CD4-positive, alpha-beta T cell treated with Interleukin-12 subunit alpha and Interleukin-12 subunit beta, for 1 hour (primary cell): ENCODE measurements at places on chromosomes 5 and 9.

DNA sequence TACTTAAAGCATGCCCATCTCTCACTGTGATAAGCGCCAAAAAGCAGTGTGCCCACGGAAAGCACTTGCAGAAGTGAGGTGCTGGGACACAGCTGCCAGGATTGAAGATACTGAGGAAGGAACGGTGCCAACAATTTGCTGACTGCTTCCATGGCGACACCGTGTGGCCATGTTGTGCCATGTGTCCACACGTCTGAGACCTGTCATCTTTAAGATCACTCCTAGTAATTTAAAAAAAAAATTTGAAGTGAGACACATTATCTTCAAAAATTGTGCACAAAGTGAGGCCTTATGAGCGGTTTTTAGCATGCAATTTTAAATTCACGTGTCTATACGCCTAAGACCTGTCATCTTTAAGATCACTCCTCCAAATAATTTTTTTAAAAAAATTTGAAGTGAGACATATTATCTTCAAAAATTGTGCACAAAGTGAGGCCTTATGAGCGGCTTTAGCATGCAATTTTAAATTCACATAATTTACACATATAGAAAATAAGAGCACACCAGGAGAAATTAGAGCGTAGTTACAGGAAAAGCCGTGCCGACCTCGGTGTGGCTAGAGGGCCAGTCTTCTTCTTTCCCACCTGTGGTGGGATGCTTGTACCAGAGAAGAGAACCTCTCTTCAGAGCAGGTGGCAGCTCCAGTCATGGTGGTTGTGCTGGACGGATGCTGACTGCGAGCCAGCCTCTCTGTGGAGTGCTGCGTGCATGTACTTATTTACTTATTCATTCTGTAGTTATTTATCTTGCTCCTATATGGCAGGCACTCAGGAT is 21.4 kb upstream of the FLT4 start:
- peak; percentile 48 for DNase-seq

DNA sequence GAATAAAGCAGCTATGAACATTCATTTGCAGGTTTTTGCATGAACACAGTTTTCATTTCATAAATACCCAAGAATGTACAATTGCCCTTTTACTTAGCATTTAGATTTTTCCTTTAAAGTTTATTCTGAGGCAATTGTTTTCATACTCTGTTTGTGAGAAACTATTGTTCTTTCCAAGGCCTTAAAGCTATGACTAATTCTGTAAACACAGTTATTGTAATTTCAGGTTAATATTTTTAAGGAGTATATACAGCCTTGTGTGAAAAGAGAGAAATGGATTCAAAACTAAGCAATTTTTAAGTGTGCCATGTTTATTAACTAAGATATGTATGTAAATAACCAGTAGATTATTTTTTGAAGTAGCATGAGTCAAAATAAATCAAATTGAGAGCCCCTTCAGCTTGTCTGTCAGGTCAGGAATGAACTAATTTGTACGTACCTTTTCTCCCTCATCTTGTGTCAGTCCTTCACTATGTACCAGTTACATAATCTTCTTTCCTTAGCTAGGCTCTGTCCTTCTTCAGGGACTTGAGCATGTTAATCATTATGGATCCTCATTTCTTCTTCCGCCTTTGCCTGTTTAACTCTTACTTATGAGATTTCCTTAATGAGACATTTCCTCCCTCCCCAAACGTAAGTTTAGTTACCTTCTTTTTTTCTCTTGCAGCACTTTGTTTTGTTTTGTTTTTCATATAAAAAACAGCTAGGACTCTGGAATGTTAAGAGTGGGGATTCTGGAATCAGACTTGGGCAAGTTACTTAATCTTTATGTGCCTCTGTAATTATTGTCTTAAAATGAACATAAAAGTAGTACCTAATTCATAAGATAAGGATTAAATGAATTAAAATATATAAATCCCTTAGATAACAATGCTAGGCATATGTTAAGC is 63.6 kb downstream of the NIPBL start:
- DNase-seq = no peak

DNA sequence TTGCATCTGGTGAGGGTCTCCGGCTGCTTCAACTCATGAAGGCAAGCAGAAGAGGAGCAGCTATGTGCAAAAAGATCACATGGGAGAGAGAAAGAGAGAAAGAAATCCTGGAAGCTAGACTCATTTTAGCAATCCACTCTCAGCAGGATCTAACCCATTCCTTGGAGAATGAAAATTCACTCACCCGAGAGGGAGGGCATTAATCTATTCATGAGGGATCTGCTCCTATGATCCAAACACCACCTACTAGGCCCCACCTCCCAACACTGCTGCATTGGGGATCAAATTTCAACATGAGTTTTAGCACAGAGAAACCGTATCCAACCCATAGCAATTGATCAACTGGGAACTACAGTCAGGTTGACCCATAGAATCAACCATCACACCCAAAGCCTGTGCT is 98.1 kb upstream of the SV2C start:
- no peak for DNase-seq

- DNase-seq = no peak
These were observed 84.6 kb downstream of the DAB2IP start for GRCh38 chr9:121735793-121736770.

DNA sequence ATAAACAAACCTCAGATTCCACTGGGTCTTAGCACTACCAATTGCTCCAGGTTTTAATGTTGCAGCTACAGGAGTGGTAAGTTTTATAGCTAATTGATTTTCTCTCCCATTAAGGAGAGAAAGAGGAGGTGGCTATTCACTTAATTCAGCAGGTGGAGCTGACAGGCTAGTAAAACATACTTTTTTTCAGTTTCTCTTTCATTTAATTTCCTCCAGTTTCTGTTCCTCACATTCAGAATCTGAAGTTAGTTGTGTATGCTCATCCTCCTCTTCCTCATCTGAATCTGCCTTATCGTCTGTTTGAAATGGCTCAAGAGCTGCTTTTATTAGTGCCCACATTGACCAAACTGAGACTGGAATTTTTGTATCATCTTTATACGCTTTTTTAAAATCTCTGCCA is 98.0 kb downstream of the PLPPR1 start:
- DNase-seq = no peak

DNA sequence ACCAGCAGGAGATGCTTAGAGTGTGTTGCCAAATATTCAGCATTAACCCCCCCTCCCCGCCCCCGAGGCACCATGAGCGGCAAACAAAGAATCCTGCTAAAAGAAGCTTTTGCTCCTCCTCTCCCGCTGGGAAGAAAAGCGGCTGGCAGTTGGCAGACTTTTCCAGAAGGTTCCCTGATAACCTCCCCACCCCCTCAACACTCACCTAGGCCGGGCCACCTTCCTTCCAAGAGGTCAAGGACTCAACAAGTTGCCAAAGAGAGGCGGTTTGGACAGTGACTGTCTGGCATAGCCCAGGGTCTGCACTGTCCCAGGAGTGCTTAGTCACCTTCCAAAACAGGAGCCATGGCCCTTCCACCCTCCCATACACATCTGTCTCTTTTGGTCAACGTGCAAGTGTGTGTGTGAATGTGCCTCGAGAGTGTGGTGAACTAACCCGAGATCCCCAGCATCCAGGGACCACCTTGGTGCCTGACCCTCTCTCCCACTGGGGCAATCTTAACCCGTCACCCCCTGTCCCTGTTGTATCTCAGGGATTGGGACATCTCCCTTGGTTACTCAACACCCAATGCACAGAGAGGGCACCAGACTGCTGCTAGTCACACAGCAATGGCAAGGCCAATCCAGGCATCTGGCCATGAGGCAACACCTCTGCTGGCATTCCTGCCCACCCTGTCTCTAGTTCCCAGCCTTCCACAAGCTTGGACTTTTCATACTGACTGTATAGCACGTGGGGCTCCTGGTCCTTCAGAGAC is 18.9 kb downstream of the CAMK2A start:
- DNase-seq = no peak

- no peak for DNase-seq
These were observed 217.6 kb downstream of the CAAP1 start for GRCh38 chr9:26675035-26675434.

GRCh38 chr5:127885176-127885575 is 182.0 kb downstream of the CCDC192 start:
- no peak for DNase-seq

- DNase-seq = no peak
These were observed 1188.9 kb upstream of the C9orf72 start for GRCh38 chr9:28762167-28762566.

- DNase-seq = no peak
These were observed 138.1 kb downstream of the YIPF5 start for GRCh38 chr5:144032375-144032774.

GRCh38 chr5:2491846-2492245 is 259.6 kb downstream of the IRX2 start:
- no peak for DNase-seq

DNA sequence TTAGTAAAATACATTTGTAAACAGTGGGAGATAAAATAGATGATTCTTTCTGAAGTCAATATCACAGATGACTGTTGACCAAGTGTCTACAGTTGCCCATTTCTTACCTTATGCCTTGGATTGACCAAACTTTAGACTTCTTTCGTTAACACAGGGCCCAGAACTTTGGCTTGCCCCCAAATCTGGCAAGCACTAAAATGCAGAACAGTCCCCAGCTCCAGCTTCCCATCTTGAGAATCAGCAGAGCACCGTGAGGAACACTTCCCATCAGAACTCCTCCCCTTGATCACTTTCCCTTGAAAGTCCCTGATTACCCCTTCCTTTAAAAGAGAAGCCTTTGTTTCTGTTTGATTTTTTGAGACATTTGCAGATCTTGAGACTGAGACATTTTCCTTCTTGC is 1039.9 kb downstream of the TLE1 start:
- DNase-seq = no peak

DNA sequence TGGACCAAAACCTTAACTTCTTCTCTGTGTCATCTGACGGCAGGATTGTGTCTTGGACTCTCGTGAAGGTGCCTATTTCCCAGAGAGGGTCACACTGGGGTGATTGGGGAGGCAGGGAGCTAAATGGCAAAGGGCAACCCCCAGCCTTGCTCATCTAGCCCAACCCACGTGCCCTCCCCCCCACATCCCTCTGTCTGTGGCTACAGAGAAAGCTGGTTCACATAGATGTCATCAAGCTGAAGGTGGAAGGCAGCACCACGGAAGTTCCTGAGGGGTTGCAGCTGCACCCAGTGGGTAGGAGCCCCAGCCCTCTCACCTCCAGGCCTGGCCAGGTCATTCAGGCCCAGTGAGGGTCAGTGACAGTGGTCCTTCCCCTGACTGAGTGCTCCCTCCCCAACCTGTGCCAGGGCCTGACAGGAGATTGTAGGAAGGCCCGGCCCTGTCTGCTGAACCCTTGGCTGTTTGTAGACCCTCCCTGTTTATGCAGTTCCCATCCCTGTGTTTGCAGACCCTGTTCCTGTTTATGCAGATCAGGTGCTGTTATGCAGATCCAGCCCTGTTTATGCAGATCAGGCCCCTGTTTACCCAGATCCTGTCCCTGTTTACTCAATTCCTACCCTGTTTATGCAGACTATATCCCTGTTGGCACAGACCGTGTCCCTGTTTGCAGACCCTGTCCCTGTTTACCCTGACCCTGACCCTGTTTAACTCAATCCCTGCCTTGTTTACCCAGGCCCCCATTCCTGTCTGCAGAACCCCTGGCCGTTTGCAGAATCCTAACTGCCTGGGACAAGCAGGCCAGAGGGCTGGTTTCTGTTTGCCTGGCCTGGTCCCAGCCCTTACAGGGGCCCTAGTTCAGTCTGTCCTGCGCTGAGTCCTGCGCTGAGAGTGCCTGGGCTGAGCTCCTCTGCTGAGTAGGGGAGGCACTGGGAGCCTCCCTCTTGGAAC is 10.4 kb downstream of the ENHO start:
- DNase-seq = no peak

DNA sequence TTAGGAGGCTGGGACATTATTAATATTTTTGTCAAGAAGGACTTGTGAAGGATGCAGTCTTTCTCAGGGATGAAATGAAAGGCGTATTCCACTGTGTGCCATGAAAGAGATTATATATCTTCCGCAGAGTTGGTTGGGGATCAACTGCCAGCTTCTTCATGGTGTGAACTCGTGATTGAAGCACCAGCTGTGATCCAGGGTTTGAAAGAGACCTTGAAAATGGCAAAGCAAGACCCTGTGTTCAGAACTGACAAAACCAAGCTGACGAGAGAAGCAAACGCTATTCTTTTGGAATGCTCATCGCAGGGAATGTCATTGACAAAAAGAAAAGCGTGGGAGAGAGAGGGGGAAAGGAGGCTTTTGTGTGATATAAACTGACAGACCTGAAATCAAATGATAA is 263.9 kb upstream of the ZNF608 start:
- no peak for DNase-seq

GRCh38 chr9:106560540-106560939 is 302.4 kb upstream of the ZNF462 start:
- no peak for DNase-seq

GRCh38 chr5:128539038-128539429 is 989 bp upstream of the FBN2 start:
- DNase-seq = no peak

DNA sequence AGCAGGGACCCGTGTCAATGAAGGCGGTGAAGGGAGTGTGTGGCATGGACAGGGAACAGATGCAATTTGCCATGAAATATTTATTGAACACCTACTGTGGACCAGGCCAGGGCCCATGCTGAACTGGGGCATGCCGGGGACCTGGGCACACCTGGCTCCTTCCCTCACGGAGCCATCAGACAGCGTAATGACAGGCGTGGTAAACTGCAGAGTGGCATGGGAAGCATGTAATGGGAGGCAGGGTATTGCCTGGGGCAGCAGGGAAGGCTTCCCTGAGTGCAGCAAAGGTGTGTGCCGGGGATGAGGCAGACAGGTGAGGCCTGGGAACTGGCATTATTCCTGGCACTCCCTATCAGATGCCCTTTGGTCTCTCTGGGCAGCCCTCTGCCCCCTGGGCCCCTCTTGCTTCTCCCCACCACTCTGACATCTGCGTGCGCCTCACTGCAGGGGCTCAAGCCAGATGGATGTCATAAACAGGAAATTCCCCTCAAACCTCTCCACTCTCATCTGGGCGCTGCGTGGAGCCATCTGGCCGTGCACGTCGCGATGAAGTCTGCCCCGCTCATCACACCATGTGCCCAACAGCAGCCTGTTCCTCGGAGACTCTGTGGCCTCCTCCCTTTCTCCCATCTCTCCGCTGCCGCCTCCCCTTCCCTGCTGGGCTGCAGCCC is 67.6 kb downstream of the HMCN2 start:
- no peak for DNase-seq

- DNase-seq = no peak
These were observed 716.4 kb downstream of the SEMA5A start for GRCh38 chr5:8829323-8830029.

- no peak for DNase-seq
These were observed 85.3 kb upstream of the SARDH start for GRCh38 chr9:133823189-133824105.

DNA sequence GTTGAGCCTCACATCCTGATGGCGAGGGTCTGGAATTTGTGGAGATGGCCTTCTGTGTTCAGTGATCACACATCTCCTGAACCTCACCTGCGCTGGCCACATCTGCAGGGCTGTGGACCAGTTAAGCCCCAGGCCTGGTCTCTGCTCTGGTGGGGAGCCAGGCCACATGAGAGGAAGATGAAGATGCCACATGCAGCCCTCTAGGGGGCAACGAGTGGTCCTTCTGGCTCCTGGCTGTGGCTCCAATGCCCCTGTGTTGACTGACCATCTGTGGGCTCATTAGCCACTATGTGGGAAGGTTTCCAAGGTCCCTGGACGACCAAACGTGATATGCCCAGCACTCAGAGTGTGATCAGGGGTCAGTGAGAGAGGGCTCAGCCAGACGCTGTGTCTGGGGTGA is 203.0 kb downstream of the HSPA4 start:
- DNase-seq = no peak

- DNase-seq = no peak
These were observed 172.2 kb upstream of the SNX2 start for GRCh38 chr5:122602700-122603099.
